ENCODE measurements at places on chromosomes 6 and 20.

GRCh38 chr6:12882761-12883290, 166.3 kb downstream of the PHACTR1 start:
- DNase-seq = no peak

- no peak for DNase-seq
Measured at GRCh38 chr6:158018851-158019361, 37.2 kb downstream of the SYNJ2 start.

DNA sequence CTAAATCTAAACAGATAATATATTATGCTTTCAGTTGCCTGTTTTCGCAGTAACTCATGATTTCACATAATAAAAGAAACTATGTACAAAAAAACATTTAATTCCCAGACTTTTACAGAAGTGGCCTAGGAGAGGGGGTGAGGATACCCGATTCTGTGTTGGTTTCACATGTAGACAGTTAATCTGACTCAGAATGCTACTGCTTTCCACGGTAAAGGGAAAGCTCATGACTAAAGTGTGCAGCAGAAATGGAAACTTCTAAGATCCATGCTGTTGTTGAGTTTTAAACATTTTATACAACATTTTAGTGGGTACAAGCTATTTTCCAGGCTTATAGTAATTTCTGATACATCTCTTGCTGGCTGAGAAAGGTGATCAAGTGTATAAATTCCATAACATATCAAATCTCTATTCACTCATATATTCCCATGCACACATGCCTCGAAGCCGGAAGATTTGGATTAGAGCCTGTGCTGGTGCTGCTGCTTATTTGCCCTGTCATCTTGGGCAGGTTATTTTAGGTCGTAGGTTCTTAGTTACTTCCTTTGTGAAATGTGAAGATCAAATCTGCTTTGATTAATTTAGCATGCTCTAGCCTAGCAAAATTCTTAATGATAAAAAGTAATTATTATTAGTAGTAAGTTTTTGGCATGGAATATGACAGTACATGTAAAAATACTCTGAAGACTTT, 896.7 kb upstream of the MAP3K7 start:
- no peak for DNase-seq

GRCh38 chr6:157079771-157080170, 243.5 kb downstream of the TMEM242 start:
- no peak for DNase-seq

DNA sequence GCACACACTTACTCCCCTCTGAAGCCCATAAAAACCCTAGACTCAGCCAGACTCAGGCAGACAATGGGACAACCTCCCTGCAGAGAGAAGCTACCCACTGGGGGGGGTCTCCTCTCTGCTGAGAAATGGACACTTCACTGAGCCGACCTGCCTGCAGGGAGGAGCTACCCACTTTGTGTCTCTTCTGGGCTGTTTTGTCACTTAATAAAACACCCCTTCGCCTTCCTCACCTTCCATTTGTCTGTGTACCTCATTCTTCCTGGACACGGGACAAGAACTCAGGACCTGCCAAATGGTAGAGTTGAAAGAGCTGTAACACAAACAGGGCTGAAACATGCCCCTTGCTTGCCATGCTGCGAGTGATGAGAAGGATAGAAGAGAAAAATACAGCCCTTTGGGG, 151.7 kb upstream of the HDDC2 start:
- no peak for DNase-seq

GRCh38 chr20:61930776-61931475, 134.8 kb downstream of the TAF4 start:
- DNase-seq = no peak

DNA sequence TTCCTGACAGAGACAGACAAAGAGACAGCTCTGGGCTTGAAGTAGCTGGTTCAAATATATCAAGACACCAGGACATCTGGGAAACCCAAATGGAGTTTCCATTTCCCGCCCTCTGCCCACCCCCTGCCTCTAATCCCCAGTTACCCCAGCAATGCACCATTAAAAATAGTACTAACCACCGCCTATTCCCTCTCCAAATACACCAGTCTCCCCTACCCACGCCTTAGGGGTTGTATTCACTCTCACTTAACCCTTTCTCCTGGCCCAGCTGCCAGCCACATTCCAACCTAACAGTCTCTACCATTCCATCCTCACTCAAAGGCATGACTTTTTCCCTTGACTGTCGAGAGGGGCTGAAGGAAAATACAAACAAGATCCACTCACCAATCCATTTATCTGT, 22.4 kb downstream of the GABBR1 start:
- DNase-seq = no peak

DNA sequence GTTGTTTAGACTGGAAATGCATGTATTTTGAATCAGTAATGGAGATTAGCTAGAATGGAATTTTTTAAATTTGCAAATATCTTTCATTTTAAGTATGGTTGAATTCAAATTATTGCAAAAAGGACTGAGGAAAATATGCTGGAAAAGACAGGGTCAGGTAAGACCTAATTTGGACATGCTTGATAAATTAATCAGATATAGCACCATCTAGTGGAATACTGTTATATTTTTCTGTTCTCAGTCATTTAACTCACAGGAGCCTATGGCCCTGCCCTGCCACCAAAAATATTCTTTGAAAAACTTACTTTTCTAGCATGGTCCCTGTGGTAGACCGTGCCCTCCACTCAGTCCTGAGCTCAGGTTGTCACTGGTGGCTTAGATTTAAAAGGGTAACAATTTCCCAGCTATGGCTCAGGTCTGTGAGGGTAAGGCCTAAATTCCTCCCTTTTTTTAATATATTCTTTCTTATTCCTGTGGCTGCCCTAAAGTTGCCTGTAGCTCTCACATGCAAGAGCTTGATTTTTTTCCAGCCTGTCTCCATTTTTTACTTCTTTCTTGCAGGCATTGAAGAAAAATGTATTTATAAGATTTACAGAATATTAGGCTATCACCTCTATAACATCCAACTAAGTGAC, 25.3 kb upstream of the KIAA1586 start:
- no peak for DNase-seq

GRCh38 chr20:46013829-46014516, 5.3 kb downstream of the MMP9 start:
- DNase-seq = peak; percentile 53

GRCh38 chr20:59705651-59706399, 101.5 kb downstream of the PHACTR3 start:
- DNase-seq = no peak

DNA sequence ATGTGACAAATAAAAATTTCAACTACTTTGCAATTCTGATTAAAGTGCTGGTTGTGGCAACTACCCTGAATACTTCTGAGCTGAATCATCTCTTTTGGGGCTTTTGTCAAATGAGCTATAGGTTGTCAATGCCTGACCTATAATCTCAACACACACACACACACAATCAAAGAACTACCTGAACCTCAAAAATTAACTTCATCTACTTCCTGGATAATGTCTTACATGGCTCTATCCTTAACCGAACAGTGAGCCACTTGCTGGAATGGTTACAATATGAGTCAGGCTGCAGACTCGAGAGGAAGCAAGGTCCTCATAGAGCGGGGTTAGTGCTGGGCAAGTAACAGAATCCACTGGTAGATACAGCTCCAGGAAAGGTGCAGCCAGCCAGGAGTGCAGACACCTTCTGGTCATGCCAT, 70.6 kb upstream of the DST start:
- no peak for DNase-seq

DNA sequence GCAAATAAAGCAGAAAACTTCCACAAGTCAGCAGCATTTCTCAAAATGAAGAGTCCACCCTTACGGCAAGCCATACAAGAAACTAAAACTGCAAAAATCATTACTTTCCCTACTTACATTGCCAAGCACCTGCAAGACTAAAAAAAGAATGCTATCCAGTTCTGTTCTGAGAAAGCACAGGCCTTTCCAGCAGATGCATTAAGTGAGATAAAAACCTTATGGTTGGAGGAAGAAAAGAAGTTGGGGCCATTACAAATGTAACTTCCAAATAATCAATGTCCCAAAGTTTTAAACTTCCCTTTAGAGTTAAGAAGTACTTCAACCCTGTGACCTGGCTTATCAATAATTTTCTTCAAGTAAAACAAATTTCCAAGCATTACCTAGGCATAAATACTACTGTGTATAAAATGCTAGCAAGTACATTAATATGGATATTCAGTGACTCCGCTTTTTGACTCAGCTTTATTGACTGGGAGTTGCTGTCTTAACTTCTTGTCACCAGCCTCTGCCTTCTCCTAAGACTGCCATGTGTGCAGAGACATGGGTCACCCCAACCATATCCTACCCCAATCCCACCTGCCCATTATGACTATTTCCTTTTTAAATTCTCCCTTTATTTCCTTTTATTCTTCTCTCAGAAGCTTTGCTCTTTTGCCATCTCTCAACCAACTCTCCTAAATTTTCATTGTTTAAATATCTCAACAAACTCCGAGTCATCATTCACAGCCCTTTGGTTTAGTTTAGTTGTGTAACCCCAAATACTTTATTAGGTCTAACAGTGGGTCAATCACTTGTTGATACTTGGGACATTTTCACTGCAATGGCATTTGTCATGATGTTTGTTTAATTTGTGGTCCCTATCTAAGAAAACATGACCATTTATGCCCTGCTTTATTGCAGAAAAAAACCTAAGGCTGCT, 49.7 kb downstream of the SLC22A23 start:
- no peak for DNase-seq
